ENCODE measurements at places on chromosomes 7 and 10.

DNA sequence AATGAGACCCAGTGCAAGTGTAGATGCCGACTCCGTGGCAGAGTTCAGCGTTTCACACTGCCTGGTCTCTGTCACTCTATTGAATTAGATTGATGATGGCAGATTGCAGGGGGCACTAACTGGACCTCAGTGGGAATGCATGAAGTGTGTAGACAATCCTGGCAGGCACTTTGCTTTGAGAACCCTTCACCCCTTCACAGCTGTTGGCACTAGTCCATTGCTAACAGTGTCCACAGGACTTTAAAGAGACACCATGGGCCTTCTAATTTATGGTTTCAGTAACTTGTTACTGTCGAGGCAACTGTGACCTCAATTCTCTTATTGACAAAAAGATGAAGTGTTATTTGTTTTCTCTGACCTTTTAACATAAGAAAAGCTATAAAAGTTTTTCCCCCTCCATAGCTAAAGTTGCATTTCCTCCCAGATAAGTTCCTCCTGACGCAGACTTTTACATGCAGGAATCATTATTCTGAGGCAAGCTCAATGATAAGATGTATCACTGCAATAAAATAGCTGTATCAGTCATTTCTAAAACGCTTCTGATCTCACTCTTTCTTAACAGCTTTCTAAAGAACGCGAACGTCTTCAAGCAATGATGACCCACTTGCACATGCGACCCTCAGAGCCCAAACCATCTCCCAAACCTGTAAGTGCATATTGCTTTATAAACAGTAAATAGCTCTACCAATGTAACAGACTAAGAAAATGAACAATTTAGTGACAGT, 238.9 kb downstream of the FOXP2 start:
- no peak for DNase-seq

- DNase-seq = no peak
Measured at GRCh38 chr10:58913717-58914116, 262.7 kb upstream of the PHYHIPL start.

DNA sequence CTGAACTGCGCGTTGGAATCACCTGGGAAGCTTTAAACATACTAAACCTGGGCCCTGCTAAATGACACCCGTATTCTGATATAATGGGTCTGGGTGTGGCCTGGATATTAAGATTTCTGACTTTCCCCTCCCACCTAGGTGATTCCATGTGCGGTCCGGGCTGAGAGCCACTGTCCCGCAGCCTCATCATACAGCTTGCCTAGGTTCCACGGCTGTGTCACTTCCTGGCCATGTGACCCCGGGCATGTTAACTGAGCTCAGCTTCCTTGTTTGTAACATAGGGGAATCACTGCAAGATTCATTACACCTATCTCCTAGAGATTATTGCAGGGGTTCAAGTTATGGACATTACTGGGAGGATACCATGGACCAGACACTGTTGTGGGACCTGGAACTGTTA, 472.7 kb upstream of the GALNT17 start:
- DNase-seq = no peak

DNA sequence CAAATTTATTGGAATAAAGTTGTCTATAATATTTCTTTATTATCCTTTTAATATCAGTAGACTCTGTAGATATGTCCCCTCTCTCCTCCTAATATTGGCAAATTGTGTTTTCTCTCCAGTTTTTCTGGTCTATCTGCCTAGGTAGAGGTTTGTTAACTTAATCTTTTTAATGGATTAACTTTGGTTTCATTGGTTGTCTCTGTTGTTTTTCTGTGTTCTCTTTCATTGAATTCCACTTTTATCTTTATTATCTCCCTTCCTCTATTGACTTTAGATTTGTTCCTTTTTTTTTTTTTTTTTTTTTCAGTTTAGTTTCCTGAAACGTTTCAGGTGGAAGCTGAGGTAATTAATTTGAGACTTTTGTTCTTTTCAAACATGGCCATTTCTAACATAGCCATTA, 10.6 kb downstream of the PLEKHS1 start:
- no peak for DNase-seq

GRCh38 chr7:7237201-7237977, 55.0 kb downstream of the C1GALT1 start:
- no peak for DNase-seq

Measured in mesenteric fat pad (tissue), 1 donor.